ENCODE measurements at places on chromosomes 1 and 21.

GRCh38 chr1:65658122-65658521 is 134.6 kb upstream of the PDE4B start:
- DNase-seq: no peak

GRCh38 chr1:201825245-201825644 is 3.7 kb upstream of the IPO9 start:
- DNase-seq: no peak

DNA sequence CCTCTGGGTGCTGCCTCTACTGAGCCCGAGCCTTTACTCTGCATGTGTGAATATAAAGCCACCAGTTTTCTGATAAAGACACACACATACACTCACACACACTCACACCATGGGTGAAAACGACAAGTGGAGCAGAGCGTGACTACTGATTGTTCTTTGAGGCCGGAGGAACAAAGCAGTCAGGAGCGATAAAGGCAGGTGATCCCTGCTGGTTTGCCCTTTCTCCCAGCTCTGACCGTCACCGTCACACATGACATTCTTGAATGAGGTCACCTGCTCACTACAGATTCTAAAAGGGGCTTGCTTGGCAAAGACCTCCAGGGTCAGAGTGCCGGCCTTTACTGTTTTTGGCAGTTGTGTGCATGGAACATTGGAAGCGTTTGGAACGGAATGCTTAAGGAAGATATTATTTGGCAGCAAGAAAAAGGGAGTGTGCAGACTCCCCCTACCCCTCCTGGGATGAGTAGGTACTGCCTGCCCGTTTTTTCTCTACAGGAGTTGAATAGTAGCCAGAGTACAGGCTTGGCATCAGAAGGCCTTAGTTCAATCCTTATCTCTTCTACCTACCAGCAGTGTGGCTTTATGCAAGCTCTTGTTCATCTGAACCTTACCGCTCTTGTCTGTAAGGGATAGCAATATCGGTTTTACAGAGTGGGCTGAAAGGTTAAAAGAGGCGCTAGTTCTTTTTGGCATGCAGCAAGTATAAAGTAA is 79.7 kb downstream of the PBX1 start:
- no peak for DNase-seq

GRCh38 chr1:24235921-24236788 is 49.1 kb upstream of the IFNLR1 start:
- no peak for DNase-seq

- DNase-seq: no peak
Measured at GRCh38 chr1:76892675-76893074, 25.4 kb downstream of the ST6GALNAC5 start.
